ENCODE measurements at places on chromosomes 6 and 20.

GRCh38 chr6:159172091-159172491, 2.9 kb downstream of the FNDC1 start:
- DNase-seq, result no peak

- no peak for DNase-seq
These were observed 73.0 kb upstream of the NHSL1 start for GRCh38 chr6:138572167-138572875.

GRCh38 chr20:59993736-59994430, 35.7 kb downstream of the CDH26 start:
- DNase-seq, result no peak

DNA sequence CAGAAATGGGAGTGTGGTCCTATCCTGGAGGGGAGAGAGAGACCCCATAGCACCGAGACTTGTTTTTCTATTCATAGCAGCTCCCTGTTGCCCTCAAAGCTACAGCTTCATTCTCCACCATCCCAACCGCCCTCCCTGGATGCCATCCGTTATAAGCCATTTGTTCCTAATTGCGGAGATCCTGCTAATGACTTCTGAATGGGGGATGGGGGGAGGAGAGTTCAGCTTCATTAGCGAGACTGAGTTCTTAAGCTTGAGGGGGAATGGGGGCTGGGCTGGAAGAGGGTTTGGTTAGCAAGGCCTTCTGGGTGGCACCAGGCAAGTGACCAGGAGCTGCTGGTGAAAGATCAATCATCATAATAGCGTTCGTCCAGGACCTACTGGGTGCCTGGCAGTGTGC, 27.1 kb downstream of the FOXP4 start:
- no peak for DNase-seq

GRCh38 chr6:75135450-75135849, 70.4 kb downstream of the COL12A1 start:
- DNase-seq, result no peak

GRCh38 chr6:144008846-144009245, 787 bp upstream of the PLAGL1 start:
- no peak for DNase-seq

- no peak for DNase-seq
These were observed 4.1 kb downstream of the RBM38 start for GRCh38 chr20:57395111-57395966.

DNA sequence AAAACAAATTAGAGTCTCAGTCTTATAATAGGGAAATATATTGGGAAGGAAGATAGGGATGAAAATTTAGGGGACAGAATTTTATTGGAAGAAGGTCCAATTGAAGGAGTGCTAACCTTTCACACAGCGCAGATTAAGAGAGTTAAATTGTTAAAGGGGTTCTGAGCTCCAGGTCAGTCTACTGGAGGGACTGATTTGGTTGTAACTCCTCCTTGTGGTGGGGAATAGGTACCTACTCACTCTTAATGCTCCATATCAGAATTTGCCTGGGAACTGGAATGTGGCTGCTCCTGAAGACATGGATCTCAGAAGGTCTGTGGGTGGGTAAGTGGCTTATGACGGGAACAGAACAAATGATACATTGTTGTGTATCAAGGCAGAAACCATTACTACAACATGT, 143.5 kb downstream of the FLRT3 start:
- no peak for DNase-seq

DNA sequence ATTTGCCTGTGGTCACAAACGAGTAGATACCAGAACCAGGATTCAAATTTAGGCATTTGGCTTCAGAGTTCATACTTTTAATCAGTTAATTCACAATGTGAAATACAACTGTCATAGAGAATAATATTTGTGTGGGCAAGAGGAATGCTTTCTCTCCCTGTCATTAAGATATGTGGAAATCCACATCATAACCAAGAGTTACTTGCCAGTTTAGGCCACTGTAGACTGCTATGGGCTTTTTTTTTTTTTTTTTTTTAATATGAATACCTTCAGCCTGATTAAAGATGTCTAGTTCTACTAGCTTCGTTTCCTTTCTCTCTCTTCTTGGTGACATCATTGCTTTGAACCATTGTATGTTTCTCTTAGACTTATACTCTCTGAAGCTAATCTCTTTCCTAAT, 244.9 kb downstream of the ZFAND3 start:
- DNase-seq, result no peak

GRCh38 chr20:23050076-23050838, 785 bp upstream of the THBD start:
- no peak for DNase-seq

- DNase-seq, result no peak
These were observed 301.1 kb downstream of the EYA4 start for GRCh38 chr6:133542056-133542821.

- DNase-seq, result no peak
These were observed 134.6 kb upstream of the EEF1E1 start for GRCh38 chr6:8236956-8237355.

GRCh38 chr6:40131675-40132074, 197.4 kb upstream of the MOCS1 start:
- no peak for DNase-seq

DNA sequence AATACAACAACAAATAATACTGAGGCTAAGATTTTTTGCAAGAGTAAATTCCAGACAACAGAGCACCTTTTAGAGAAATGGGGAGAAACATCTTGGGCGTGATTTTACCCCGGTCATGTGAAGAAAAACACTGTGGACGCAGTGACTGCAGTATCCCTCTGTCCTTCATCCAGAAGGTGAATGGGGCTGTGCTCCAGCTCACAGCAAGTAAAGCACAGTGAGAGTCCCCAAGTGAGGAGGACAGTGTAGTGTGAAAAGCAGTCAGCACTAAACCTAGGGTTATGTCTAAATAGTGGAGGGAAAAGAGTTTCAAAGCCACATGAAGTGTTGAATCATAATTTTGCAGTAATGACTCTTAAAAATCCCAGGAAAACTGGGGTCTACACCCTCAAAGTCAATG, 338.4 kb downstream of the PACRG start:
- no peak for DNase-seq

DNA sequence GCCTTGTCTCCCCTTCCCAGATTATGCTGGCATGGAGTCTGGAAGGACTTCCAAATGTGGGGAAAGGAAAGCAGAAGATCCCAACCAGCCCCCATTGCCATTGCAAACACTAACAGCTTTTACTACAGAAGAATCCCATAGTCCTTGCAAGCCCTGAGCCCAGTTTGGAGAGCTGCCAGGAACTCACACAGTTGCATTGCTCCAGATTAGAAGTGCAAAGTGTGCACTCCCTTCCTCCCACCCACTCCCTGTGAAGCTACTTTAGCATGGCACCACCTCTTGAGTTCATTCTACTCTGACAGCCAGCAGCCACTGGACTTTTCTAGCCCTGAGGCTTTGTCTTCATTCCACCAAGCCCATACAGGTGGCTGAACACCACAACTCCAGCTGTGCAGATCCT, 67.6 kb downstream of the SLC22A2 start:
- no peak for DNase-seq

GRCh38 chr6:1884313-1884712, 274.6 kb downstream of the FOXC1 start:
- DNase-seq, result no peak

GRCh38 chr6:53315086-53315724, 33.5 kb downstream of the ELOVL5 start:
- no peak for DNase-seq

DNA sequence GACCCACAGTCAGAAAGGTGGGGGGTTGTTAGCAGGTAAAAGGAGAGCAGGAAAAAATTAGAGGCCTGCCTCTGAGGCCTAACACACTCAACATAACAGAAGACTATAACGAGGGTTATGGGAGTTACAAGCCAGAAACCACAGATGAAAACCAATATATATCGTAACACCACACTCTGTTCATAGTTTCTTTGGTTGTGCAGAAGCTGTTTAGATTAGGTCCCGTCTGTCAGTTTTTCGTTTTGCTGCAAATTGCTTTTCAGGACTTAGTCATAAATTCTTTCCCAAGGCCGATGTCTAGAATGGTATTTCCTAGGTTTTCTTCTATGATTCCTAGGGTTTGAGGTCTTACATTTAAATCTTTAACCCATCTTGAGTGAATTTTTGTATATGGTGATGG, 3.7 kb upstream of the MAP3K5 start:
- DNase-seq, result no peak

GRCh38 chr6:166736634-166737033, 109.6 kb upstream of the RPS6KA2 start:
- no peak for DNase-seq

DNA sequence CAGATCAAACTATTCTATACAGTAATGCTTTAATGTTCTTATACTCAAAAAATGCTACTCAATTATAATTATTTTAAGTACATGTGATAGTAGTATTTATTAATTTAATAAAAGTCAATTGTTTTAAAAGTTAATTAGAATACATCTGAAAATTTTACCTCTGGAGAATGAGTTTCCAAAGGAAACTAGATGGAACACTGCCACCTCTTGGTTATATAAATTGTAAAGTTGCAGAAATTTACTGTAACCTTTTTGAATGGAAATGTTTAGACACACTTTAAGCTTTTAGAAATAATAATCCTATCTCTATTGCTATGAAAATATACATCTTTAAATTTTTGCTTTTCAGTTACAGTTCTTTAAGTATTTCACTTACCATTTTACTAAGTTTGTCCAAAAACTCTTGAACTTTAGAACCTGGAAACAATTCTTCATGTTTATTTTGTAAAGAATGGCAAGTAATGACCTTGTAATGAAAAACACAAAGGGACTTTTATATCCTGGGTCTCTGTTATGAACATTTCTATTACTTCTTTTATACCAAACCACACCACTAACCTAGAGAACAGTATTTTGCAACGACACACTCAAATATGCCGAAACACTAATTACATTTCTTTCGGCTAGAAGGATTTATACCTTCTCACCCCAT, 10.9 kb upstream of the BMP5 start:
- no peak for DNase-seq

DNA sequence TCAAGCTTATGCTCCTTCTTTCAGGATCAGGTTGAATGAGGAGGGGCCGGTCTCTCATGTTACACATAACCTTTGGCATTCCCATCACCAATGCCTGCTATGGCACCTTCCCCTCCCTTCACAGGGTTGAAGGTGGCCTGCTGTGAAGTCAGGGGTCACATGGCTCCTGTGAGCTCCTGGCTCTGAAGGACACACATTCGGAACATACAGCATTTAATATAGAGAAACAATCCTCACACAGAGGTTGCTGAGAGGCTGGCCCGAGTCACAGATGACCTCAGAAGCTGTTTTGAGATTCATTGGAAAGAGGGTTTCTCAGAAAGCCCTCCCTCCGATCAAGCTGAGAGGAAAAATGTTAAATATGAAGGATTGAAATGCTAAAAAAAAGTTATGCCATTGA, 82.1 kb downstream of the PSMG4 start:
- no peak for DNase-seq

DNA sequence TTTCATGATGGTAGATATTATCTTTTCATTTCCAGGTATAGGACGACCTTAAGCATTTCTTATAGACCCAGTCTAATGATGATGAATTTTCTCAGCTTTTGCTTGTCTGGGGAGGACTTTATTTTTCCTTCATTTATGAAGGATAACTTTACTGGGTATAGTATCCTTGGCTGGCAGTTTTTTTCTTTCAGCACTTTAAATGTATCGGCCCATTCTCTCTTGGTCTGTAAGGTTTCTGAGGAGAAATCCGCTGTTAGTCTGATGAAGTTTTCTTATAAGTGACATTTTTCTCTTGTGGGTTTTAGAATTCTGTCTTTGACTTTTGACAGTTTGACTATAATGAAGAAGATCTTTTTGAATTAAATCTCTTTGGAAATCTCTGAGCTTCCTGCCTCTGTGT, 144.7 kb upstream of the SLC22A23 start:
- no peak for DNase-seq

DNA sequence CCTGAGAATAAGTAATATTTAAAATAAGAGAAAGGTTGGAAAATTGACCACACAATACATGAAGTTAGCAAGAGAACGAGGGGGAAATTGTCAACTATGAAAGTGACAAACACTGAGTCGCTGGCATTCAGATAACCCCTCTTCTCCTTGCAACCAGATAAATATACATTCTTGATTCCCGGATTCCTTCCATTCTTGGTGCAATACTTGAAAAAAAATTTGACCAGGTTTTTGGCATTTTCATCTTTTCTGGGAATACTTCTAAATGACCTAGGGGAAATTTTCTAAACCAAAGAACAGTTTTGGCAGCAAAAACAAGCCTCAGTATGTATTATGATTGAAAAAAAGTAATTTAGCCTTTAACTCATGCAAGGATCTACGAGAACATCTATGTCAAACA, 164.0 kb downstream of the PDE7B start:
- DNase-seq, result no peak

DNA sequence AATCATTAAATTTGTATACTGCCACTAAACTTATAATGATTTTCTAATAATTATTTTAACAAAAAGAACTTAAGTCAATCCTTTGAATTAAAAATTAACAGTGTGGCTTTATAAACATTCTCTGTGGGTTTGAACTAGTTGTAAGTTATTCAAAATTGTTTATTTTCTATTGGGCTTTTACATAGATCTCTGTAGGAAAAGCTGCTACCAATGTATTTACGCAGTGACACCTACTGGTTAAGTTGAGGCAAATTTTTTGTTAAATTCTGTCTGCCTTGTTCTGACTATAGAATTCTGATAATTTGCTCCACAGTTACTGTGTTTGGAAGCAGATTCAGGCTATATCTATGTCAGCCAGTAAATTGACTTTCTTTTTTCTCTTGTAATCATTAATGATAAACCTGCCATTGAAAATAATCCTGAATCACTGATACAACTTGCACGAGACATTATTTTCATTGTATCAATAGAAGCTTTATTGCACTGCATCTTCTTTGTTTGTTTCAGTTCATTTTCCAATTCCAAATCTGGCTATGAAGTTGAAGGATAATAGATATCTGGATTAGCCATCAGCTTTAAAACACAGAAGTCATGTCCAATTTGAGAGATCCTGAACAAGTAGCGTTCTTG, 66.0 kb upstream of the UTRN start:
- peak; percentile 24 for DNase-seq

DNA sequence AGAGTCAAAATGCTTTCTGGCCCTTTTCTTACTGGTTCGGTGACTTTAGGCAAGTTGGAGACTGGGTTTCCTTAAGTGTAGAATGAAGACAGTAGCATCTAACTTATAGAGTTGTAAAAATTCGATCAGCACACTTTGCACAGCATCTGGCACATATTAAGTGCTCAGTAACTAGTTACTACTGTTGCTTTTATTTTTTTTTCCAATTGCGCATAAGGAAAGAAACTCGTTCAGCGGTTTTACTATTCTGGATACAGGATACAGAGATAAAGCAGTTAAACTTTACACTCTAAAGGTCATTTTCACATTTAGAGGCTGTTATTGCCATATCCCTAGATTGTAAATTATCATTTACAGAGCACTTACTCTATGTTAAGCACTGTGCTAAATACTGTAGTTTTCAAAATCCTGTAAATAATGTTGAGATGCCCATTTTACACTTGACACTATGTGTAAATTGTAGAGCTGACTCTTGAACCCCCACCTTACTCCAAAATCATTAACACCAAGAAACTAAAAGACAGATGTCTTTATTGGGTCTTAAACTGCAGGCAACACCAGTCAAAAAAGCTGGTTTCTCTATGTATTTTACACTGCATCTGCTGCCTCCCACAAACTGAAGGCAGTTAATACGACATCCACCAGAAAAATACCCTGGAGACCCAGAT, 886 bp downstream of the ROMO1 start:
- DNase-seq, result no peak

GRCh38 chr6:117603821-117604220, 1.5 kb upstream of the GOPC start:
- DNase-seq, result no peak

All from GM19239 (cell line).